ENCODE measurements at places on chromosomes 2 and 18. TPM values are rescaled to one million over a fixed set of nuclear protein-coding genes. Genes with fewer than 3 reads are reported as not detected.

DNA sequence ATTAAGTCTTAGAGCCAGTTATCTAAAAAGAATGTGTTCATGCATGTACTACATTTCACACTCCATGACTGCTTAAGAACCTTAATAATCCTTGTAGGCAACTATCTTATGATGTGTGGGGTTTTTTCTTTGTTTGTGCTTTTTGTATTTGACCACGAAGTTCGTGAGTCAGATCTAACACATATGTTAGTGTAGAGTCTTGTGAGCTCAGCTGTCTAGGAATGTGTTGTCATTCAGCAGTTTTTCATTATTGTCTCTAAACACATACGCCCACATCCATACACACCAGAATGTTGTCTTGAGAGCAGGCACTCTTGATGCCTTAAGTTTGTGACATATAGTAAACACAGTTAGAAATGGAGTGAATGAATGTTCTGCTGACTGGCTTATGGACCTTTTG is 38.4 kb downstream of the CAB39 start:
- no peak for DNase-seq
- peak overlapping the region; percentile 42 for H3K4me3 ChIP-seq
- peaks cover 43% of the 10 kb centered on the region for H3K4me1 ChIP-seq
- H3K27me3 ChIP-seq, result no peaks in the 10 kb centered on the region

The CCDC148 gene
- not detected for total RNA-seq

The RNF125 gene
- 81.7 TPM for total RNA-seq

- no peak overlapping the region for H3K27ac ChIP-seq
- no peak for DNase-seq
- no peak overlapping the region for H3K4me3 ChIP-seq
- H3K36me3 ChIP-seq, result no peaks in the 10 kb centered on the region
These were observed 33.7 kb downstream of the MRPL33 start for GRCh38 chr2:27805180-27805579.

The UBXN4 gene
- total RNA-seq, result 177 TPM

DNA sequence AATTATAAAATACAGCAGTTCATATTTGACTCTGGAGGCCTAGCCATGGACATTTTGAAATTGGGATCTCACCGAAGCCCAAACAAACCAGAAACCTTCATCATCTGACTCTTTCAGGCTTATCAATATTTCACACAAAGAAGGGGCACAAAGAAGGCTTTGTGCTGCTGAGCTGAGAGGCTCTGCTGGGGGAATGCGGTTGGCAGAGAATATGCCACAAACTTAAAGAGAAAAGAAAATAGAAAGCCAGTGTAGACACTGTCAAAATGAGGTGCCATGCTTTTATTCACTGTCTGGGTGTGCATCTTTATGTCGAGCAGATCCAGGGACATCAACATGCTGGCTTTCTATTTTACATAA is 162.6 kb downstream of the QPCT start:
- peaks cover 3% of the 10 kb centered on the region for H3K27me3 ChIP-seq
- H3K27ac ChIP-seq, result no peak overlapping the region

- H3K27ac ChIP-seq, result peak within 1 kb of the TSS; percentile 97
- peaks cover 15% of the 10 kb centered on the region for H3K36me3 ChIP-seq
- peak; percentile 97 for DNase-seq
- H3K4me3 ChIP-seq, result peak within 1 kb of the TSS; percentile 98
- peaks cover 68% of the 10 kb centered on the region for H3K4me1 ChIP-seq
These were observed at the start of gene NABP1 for GRCh38 chr2:191677646-191678436. NABP1 (plus strand) TSS chr2:191678136; CDS start chr2:191678615, 479 bp downstream.

All from CD4-positive, CD25-positive, alpha-beta regulatory T cell (primary cell).